Stimulated activated CD4-positive, alpha-beta T cell treated with anti-CD3 and anti-CD28 coated beads, TNF-alpha, amount 100 ng/mL, for 1 hour (primary cell): ENCODE measurements at places on chromosomes 12 and 14.

DNA sequence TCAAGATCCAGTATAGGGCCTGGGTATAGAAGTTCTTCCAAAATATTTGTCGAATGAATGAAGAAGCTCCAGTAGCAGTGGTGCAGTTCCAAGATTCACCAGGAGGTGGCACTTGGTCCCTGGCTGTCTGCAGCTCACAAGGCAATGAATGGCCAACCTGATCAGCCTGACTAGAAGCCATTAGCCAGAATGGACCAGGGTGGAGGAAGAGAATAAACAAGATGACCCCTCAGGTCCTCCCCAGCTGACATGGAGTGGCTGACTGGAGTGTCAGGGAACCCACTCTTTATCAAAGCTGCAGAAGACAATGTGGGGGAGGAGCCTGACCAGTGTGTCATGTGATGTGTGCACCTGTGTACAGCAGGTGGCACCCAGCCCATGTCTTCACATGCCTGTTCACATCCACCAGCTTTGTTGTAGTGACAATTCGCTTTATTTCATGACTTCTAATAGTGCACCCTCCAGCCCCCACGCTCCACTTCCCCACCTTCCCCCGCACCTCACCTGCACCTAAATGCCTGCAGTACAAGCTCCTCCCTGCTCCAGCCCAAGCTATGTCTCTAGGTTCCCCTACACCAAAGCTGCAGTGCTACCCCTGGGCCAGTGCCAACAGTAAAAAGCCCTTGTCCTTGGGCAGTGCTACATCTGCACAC lies 3.0 kb downstream of the LTBP2 start:
- peak; percentile 81 for DNase-seq

DNA sequence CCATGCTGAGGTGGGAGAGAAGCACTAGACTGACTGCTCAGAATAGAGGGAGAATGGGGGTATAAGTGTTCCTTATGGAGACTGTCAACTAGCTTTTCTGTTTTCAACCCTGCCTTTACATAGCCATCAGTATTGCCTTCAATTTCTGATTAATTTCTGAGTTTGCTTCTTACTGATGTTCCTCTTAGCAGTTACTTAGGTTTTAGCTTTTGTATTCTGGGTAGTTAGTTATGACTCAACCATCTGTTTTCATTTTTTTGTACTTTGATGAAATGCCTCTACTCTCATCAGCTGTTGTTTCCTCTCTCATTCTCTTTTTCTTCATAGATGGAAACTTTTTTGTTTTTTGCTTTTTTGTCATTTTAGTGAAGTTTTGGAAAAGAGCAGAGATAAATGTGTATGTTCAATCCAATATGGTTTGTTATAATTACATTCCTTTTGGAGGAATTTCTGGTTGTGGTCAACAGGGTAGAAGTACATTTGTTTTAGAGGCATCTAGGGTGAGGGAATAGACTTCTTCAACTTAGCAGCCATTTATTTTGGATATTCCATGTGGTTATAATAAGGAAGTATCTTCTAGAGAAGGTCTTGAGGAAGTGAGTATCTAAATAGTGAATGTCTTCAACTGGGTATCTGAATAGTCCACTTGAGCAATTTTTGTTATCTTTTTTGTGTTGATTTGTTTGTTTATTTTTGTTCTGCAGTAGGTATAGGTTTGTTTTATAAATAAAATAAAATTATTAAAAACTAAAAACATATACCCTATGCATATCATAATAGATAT lies 29.6 kb downstream of the PMCH start:
- no peak for DNase-seq

DNA sequence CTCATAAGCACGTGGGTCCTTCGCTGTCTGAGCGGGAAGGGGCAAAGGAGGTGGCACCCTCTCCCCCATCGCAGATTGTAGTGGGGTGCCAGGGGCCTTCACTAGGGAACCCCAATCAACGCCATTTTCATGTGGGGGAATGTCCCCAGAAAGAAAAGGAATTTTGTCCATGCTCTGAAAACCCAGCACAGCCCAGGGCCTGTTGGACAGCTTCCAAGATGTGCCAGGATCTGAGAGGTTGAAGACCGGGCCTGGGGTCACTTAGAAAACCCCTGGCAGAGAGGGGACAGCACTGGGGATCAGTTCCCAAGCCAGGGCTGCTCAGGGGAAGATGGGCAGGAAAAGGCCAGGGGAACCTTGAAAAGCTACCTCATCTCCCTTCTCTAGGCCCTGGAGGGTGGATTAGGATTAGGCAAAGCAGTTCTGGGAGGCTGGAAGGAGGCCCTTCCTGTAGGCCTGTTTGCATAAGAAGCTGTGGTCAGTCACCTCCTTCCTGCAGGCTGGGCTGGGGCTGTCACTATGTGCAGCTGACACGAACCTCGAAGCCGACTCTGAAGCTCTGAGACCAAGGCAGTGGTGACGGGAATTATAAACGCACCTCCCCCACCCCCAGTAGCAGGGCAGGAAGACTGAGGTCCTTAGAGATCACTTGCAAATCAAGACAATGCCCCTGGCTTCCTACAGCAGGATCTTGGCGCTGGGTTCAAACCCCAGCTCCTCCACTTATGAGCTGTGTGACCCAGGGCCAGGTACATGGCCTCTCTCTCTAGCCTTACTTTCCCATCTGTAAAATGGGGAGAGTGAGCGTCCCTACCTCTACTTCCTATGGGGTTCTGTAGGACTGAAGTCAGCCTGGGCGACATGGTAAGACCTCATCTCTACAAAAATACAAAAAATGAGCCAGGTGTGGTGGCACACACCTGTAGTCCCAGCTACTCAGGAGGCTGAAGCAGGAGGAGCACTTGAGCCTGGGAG lies 29.0 kb downstream of the TESC start:
- DNase-seq, result no peak

- no peak for DNase-seq
These were observed 36.8 kb upstream of the TMED10 start for GRCh38 chr14:75213172-75213571.

- DNase-seq, result no peak
These were observed 339.8 kb downstream of the PCNX1 start for GRCh38 chr14:71247106-71247505.

- no peak for DNase-seq
These were observed 13.0 kb upstream of the TMED2 start for GRCh38 chr12:123571343-123571813.

DNA sequence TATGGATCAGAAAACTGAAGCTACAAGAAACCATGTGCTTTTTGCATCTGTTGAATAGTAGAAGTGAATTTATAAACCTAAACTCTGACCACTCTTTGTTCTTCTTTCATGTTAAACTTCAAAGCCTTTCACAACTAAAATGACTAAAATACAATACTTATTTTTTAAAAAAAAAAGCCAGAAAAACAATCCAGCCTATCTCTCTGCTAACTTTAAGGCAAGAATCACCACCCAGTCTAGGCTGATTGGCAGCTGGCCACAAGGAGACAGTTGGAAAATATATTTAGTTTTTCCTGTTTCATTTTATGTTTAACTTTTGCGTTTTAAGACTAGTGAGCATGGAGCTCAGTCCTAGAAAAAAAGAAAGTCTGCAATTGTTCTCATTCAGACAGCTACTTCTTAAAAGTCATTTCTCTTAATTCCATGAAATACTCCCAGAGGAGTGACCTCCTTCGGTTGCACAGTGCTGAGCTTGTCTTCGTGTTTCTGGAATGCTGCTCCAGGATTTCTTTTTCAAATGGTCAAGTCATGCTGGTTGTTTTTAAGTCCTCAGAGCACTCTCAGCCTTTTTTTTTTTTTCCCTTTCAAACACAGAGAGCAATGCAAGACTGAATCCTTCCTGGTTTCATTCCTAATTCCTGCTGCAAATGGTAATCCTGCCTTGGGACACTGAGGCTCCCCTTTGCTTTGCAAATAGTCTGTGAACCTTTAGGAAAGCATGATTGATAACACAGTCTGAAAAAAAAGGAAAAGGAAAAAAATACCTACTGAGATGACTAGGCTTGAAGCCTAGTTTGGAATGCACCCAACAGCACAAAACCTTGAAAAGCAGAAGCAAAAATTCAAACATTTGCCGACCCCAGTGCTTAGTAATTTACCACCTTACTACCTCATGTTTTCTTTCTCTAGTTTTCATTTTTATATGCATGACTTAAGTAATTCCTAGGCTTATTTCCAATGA lies 233.3 kb upstream of the DAAM1 start:
- DNase-seq, result no peak

DNA sequence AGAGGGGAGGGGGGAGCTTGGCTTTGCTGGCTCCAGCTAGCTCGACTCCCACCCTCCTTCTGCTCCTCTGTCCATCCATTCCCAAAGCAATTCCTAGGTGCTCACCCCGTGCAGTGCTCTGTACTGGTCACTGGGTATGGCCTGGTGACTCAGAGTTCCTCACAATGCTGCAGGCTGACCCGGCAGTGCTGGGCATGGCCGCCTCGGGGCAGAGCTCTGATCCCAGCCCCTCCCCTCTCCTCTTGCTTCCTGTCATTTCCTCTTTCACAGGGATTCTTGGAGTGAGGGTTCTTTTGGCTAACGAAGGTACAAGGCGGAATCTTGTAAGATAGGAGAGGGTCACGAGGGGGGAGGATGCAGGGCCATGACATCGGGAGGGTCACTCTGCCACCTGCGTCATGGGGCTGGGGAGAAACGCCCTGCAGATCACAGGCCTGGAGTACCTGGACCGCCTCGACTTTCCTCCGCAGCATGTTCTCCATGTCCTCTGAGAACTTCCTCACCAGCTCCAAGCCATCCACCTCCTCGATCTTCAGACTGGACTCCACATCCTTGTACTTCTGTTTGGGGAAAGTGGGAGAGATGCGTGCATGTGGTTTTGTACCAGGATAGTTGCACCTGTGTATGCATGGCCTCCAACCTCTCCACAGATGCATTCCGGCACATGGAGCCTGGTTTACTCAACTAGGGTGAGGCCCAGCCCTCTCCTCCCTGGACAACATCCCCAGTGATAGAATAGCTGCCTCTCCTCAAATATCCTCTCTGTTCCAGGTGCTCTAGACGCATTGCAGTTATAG lies 5.7 kb downstream of the CACNA2D4 start:
- no peak for DNase-seq

DNA sequence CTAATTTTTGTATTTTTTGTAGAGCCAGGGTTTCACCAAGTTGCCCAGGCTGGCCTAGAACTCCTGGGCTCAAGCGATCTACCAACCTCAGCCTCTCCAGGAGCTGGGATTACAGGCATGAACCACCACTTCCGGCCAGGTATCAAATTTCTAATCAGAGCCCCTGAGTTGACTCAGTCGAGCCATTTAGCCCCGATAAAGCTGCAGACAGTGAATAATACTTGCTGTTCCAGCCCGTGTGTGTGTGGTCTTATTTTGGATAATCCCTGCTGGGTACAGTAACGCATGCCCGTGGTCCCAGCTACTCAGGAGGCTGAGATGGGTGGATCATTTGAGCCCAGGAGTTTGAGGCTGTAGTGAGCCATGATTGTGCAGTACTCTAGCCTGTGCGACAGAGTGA lies 57.0 kb downstream of the TEAD4 start:
- DNase-seq, result no peak

- no peak for DNase-seq
These were observed 8.3 kb upstream of the ABCD2 start for GRCh38 chr12:39627914-39628313.

DNA sequence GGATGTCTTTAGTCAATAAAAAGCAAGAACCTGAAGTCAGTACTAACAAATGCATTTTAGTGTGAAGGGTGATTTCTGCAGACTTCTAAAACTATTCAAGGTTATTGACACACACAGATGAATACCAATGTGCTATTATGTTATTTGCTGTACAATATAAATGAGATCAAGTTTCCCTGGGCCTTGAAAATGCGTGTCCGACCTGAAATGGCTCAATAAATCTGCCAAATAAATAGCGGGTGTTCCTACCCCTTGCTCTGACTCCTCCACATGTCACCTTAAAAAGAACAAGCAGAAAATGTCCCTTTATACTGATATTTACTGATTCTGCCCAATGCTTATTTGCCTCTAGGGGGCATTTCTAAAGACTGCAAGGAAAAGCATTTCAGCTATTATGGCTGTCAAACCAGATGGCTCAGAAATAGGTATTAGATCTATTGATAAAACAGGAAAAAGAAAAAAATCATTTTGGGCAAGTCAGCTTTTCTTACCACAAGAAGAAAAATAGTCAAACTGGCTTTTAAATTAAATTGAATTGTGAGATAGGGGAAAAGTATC lies 367.3 kb upstream of the KITLG start:
- no peak for DNase-seq

GRCh38 chr12:39426636-39427240 lies 16.2 kb downstream of the KIF21A start:
- DNase-seq, result no peak

DNA sequence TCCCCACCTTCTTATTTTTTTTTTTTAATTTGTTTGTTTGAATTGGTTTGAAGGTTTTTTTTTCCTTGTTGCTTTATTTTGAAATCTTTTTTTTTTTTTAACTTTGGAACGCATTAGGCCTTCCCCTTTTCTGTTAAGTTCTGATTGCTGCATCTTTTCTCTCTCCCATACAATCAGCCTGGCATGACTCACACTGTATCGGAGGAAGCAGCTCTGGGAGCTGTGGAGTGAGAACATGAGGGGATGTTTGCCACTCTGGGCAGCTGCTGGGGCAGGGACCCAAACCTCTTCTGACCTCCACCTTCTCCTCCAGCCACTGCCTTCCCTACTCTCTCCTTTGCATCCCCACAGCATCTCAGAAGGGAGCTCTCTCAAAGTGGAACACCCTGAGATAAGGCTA lies 160.3 kb upstream of the FKBP4 start:
- no peak for DNase-seq

GRCh38 chr12:124045671-124046455 lies 72.8 kb downstream of the ZNF664 start:
- no peak for DNase-seq

- DNase-seq, result no peak
These were observed 289.7 kb downstream of the RAD51B start for GRCh38 chr14:68109132-68109900.

GRCh38 chr12:118259079-118259478 lies 113.6 kb downstream of the TAOK3 start:
- DNase-seq, result no peak

DNA sequence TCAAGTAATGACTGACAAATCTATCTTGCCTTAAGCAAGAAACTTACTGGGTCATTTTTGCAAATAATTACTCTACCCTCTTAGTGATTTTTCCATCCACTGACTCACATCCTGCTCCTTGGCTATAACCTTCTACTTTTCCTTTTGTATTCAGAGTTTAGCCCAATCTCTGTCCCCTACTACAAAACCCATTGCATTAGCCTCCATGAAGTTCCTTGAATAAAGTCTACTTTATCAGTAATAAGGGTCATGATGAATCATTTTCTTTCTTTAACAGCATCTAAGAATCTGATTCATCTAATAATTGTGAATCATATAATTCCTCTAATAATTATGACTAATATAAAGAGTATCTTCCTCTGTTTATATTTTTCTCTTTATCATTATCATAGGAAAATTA lies 132.6 kb downstream of the NTS start:
- DNase-seq, result no peak

GRCh38 chr12:53791735-53792326 lies 40.1 kb upstream of the CISTR start:
- no peak for DNase-seq

- DNase-seq, result no peak
These were observed 21.5 kb downstream of the LMNTD1 start for GRCh38 chr12:25531502-25532052.

DNA sequence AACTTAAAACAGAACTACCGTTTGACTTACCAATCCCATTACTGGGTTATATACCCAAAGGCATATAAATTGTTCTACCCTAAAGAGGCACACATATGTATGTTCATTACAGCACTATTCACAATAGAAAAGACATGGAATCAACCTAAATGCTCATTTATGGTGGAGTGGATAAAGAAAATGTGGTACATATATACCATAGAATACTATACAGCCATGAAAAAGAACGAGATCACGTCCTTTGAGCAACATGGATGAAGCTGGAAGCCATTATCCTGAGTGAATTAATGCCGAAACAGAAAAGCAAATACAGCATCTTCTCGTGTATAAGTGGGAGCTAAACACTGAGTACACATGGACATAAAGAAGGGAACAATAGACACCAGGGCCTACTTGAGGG lies 31.8 kb downstream of the TMEM229B start:
- no peak for DNase-seq
